ENCODE measurements at places on chromosomes 4 and X. TPM values are rescaled to one million over a fixed set of nuclear protein-coding genes. Genes with fewer than 3 reads are reported as not detected.

CT55 gene
- not detected for total RNA-seq

PAGE5 gene
- not detected for total RNA-seq

COL25A1 gene
- total RNA-seq, result not detected

ANXA3 gene
- 59.1 TPM for total RNA-seq

POLN gene
- total RNA-seq, result 0.55 TPM

SSX4 gene
- not detected for total RNA-seq

CXorf58 gene
- not detected for total RNA-seq

CXorf51B gene
- total RNA-seq, result not detected

SRPX gene
- 6.2 TPM for total RNA-seq

ZNF185 gene
- total RNA-seq, result 6.5 TPM

EMCN gene
- not detected for total RNA-seq

PCYT1B gene
- not detected for total RNA-seq

CSAG2 gene
- not detected for total RNA-seq

ARHGAP4 gene
- 0.75 TPM for total RNA-seq

ZNF157 gene
- not detected for total RNA-seq

GABRG1 gene
- total RNA-seq, result not detected

SH2D1A gene
- not detected for total RNA-seq

RAB40A gene
- not detected for total RNA-seq

DUX4 gene
- total RNA-seq, result not detected

NELFA gene
- total RNA-seq, result 24.2 TPM

UGT2A1 gene
- total RNA-seq, result not detected

PLK4 gene
- 17.3 TPM for total RNA-seq

LIN54 gene
- total RNA-seq, result 6.8 TPM

SORBS2 gene
- 0.31 TPM for total RNA-seq

SMIM14 gene
- 19.8 TPM for total RNA-seq

TREX2 gene
- 0.78 TPM for total RNA-seq

TMPRSS11D gene
- total RNA-seq, result not detected

CLIC2 gene
- total RNA-seq, result 0.15 TPM

TRAM1L1 gene
- total RNA-seq, result 0.65 TPM

TAF7L gene
- total RNA-seq, result not detected

TMSB15B gene
- total RNA-seq, result 4.3 TPM

NDUFB11 gene
- total RNA-seq, result 177 TPM

ASMT gene
- 0.74 TPM for total RNA-seq

RAB9B gene
- not detected for total RNA-seq

FAM47B gene
- not detected for total RNA-seq

CT45A1 gene
- not detected for total RNA-seq

TEX13D gene
- total RNA-seq, result not detected

MAP7D2 gene
- total RNA-seq, result 5.6 TPM

PDLIM3 gene
- 0.13 TPM for total RNA-seq

SPANXN3 gene
- total RNA-seq, result not detected

MAOA gene
- 0.30 TPM for total RNA-seq

RNF175 gene
- not detected for total RNA-seq

SLC10A6 gene
- total RNA-seq, result not detected

HSD17B13 gene
- total RNA-seq, result 0.10 TPM

FDCSP gene
- not detected for total RNA-seq

PRSS48 gene
- total RNA-seq, result not detected

ARHGAP6 gene
- 0.03 TPM for total RNA-seq

HSFX1 gene
- 0.50 TPM for total RNA-seq

SLC49A3 gene
- total RNA-seq, result 0.10 TPM

SPOCK3 gene
- total RNA-seq, result 0.18 TPM

DMD gene
- 0.01 TPM for total RNA-seq

MSL3 gene
- total RNA-seq, result 22.8 TPM

CYTL1 gene
- not detected for total RNA-seq

ARX gene
- total RNA-seq, result 0.30 TPM

GJB1 gene
- total RNA-seq, result not detected

Measured in A549 treated with CpdA at 1 μM for 4 hours (cell line).